ENCODE measurements at places on chromosomes 4 and X.

- no peak for DNase-seq
Observed at GRCh38 chr4:84578540-84579402, 4.2 kb upstream of the CDS1 start.

DNA sequence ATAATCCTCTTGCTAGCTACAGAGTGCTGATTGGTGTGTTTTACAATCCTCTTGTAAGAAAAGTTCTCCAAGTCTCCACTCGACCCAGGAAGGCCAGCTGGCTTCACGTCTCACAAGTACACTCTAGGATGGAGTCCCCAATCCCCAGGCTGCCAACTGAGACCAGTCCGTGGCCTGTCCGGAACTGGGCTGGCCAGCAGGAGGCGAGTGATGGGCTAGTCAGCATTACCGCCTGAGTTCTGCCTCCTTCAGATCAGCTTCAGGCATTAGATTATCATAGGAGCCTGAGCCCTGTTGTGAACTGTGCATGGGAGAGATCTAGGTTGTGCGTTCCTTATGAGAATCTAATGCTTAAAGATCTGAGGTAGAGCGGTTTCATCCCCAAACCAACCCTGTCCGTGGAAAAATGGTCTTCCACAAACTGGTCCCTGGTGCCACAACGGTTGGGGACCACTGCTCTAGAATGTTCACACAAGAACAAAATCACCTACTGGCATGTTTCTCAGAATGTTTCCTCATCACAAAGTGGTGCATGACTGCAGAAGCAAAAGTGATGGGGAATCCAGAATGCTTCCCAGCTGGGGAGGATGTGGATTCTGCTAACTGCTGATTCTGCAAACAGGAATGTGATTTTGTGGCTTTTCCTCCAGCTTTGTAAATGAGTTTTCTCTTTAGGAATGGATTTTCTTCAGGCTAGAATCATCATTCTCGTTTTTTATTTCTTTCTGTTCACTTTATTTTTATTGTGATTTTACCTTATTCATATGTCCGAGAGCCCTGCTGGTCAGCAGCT, 40.9 kb downstream of the SEPTIN11 start:
- DNase-seq, result no peak

DNA sequence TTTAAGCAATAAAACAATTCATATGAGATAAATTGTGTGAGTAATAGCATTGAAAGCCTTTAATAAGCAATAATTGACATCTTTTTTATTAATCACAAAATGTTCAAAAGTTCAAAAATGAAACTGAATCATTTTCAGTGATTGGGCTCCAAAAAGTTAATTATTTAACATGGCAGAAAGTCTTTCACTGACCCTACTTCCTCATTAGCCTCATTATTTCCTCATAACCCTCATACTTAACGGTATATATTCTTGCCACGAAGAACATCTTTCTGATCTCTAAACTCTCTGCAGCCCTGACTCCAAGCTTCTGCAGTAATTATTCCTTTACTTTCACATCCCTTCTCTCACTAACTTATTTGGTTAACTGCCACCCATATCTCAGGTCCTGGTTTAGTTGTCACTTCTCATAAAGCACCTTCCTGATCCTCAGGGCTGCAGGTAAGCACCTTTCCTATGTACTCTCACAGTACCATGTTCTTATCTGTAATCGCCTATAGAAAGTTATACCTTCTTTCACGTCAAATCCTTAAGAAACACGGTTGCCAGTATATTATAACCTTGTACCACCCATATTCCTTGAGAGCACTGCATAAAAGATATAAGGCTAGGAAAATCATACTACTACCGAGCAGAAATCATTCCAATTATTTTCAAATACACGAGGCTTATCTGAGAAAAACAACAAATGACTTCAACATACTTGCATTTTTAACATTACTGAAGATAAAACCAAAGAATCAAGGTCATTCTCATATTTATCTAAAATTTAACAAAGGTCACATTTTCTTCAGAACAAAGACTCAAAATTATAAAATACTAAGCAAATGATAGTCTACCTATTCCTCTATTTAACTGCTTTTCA, 72.2 kb downstream of the PPP3CA start:
- no peak for DNase-seq

- no peak for DNase-seq
Observed at GRCh38 chr4:185532293-185532692, 3.0 kb downstream of the PDLIM3 start.
